ENCODE measurements at places on chromosomes 1 and 21.
A peak's percentile ranks its signal among the peaks of the same experiment; 100 is the strongest.

DNA sequence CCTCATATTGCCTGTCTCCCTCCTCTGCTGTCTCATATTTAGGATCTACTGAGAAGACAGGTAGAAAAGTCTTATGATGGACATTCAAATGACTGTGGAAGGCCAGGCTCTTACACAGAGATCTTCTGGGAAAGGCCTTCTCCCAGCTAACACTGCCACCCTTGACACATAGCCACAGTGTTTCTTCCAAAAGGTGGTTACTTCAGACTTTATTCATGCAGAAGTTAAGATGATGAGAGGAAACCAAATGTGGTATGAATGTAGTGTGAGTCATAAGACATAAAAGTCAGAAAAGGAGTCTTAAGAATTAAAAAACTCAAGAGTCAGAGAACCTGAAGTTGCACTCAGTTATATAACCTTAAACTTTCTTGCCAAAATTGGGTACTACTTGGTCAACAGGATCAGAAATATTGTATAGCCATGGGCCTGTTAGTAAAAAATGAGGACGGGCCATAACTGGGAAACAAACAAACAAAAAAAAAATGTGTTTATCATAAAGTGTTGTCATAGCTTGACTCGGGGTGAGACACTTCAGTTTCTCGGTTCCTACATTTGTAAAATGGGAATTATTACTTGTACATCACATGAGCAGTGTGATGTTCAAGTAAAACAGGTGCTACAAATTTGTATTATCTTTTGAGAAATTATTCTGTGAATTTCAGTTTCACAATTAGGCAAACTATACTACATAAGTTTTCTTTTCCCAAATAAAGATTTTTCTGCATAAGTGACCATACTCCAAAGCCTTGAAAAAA lies 1.2 kb upstream of the DENND1B start:
- peak; percentile 64 for DNase-seq

DNA sequence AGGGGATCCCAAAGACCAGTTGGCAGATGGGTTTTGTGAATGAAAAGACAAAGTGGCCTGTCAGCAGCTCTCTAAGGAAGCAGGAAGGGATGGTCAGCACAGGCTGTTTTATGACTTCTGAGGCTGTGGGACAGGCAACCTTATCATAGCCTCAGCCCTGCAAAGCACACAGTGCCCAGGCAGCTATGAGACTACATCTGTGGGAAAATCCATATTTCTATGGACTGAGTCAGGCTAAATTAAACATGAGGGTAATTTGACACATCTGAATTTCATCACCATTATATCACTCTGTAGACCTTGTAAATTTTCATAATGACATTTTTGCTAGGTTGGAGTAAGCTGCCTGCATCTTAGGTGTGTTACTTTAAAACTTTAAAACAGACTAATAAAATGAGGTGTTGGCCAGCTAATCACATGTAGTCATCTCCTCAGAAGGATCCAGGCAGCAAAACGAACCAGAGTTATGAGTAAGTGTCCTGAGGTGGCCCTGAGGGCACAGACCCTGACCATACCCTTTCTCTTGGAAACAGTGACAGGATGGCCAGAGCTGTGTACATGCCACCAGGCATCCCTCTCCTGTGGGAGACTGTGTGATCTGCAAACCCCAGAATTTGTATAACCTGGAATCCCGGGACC lies 14.6 kb downstream of the NGF start:
- DNase-seq, result no peak

DNA sequence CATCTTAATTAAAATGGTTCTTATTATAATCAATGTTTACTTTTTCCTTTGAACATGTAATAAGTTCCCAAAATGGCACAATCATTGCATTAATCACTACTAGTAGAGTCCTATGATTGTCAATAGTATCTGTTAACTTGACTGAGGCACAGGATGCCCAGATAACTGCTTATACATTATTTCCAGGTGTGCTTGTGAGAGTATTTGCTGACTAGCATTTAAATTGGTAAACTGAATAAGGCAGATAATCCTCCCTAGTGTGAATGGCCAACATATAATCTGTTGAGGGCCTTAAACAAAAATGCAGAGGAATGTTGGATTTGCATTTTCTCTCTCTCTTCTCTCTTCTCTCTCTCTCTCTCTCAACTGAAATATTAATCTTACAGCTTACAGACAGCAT lies 999.3 kb upstream of the TMPRSS15 start:
- no peak for DNase-seq

- DNase-seq, result no peak
Measured at GRCh38 chr1:26281091-26281958, 1.4 kb downstream of the SH3BGRL3 start.

DNA sequence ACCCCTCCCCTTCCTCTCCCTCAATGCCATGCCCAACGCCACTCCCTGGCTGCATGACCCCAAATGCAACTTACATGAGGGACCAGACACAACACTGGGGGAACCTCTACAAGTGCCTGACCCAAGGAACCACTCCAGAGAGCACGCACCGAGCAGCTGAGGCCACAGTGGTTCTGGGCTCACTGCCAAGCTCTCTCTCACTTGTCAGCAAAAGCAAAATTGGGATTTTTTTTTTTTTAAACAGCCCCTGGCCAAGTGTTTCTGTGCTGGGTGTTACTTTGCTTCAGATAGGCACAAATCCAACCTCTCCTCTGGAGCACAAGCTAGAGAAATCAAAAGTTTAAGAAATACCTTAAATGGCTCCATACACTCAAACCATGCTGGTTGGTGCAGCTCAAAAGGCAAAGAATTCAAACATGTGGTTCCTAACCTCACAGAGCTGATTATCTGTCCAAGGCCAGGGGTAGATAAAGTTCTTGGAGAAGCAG lies 363.0 kb downstream of the SETD4 start:
- no peak for DNase-seq

DNA sequence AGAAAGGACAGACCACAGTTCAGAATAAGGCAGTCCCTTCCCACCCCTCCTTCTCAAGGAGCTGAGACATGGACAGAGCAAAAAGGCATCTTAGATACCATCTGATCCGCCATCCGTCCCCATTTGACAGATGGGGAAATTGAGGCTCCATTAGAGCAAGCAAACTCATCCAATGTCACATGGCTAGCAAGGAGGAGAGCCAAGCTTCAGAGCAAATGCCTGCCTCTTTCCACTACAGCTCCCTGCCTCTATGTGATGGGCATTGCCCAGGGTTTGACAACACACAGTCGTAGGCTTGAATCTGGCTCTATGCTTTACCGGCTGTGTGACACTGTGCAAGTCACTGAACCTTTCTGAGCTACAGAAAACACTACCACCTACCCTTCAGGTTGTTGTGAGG lies 3.9 kb downstream of the SLC30A2 start:
- no peak for DNase-seq

GRCh38 chr1:14964711-14965055 lies 188.9 kb upstream of the TMEM51 start:
- DNase-seq, result no peak

All from natural killer cell treated with Interleukin-12 subunit alpha and Interleukin-12 subunit beta and Interleukin-15 and Interleukin-18, amount 100 ng/mL, for 72 hours (primary cell).